ENCODE measurements at places on chromosomes 11 and 22.

- no peak for DNase-seq
These were observed 224.6 kb upstream of the NTM start for GRCh38 chr11:131145791-131146190.

DNA sequence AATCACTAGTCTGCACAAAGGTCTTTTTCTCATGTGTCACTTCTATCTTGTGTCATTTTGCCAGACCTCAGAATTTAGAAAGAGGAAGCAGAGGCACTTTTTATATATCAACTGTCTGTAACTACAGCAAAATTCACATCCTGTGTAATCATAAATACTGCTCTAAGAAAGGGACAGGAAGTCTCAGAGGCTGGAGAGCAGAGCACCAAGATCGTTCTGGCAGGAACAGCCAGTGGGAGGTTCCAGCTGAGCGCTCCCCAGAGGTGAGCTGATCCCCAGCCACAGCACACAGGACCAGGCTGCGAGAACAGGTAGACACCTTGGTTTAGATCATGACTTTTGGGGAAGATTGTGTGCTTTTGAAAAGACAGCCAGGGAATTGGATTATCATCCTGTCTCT, at the start of gene MS4A7:
TSS of gene MS4A7 (plus strand) at position 179 of the 400 bp plus-strand sequence. CDS start 4,610 bp downstream, outside the sequence.
- no peak for DNase-seq

DNA sequence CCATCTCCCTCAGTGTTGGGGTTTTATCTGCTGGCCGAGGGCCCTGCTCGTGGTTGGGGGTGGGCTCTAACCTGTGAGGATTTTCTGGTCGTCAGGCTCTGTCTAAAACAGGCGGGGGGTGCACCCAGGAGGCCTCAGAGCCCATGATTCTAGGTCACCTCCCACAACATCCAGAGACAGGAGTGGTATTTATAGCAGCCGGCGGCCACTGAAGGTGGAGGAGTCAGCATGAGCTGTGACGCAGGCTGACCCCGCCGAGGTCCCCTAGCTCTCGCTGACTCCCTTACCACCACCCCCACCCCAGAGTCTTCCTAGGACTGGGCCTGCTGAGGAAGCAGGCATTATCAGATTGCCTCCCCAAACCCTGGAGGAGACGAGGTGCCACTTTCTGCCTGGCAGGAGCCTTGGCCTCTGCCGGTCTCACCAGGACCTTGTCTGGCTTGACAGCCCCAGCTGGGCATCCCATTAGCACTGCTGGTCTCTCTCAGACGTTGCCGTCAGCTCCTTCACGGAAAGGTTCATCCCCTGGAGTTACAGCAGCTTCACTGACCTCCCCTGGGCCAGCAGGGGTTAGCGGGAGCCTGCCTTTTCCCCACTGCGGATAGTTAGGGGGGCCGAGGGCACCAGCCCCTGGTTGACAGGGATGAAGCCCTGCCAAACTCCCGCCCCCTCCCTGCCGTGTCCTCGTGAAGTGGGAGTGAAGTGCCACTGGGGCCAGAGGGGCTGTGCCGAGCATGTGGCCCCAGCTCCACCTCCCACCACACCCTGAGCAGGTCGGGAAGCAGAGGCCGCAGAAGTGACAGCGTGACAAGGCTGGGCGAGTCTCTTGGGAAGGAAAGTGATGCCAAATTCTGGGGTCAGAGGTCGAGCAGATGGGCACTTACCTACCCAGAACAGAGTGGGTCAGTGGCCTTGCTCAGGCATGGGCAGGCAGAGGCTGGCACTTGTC, 26.5 kb downstream of the DAGLA start:
- DNase-seq: no peak

GRCh38 chr22:36606114-36606513, 77.1 kb upstream of the EIF3D start:
- DNase-seq: no peak

DNA sequence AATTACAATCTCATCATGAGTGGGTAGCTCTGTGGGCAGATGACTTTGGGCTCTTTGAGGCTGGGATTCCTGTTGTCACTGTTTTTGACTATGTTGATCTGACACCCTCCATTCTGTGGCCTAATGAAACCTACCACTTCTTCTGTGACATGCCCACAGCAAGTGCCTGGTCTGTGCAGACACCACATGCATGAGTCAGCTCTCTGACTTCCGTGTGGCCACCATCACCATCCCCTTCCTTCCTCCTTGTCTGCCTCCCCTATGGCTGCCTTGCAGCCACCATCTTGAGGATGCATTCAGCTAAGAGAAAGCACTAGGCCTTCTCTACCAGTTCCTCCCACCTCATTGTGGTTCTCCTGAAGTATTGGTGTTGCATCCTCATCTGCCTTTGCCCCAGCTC, 15.3 kb upstream of the OR10V1 start:
- no peak for DNase-seq

DNA sequence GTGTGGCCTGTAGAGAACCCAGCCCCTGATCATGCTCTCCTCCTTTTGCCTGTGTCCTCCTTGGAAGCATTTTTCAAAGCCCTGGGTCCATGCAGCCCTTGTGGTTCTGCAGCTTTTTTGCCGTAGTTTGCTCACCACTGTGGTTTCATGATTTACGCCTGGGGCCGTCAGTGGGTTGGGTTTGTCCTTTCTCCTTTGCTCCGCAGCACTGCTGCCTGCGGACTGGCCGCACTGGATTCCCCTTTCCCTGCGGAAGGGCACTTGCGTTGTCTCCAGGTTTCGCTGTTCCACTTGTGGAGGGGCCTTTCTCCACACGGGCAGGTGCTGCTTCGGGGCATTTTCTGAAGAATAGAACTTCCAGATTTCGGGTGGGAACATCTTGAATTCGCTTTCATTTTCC, 1260.9 kb downstream of the BRD1 start:
- DNase-seq: no peak

GRCh38 chr11:112811783-112812182, 149.4 kb upstream of the NCAM1 start:
- DNase-seq: no peak

- no peak for DNase-seq
These were observed 27.7 kb upstream of the EIF3M start for GRCh38 chr11:32555895-32556294.

GRCh38 chr22:17866127-17866526, 91.9 kb upstream of the BID start:
- no peak for DNase-seq

DNA sequence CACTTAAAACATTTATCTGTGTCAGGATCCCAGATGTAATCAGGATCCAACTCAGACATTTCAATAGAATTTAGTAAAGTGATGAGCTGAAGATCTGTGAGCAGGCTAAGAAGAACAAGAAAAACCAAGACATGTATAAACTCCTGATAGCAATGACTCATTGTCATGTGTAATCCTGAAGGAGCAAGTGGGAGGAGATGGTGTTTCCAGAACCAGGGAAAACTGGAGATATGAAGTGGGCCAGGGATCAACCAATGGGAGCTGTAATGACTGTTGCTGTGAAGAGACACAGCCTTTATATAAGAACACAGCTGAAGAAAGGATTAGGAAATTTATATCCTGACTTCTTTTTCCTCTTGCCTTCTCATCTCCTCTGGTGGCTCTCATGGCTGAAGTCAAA, 682.5 kb upstream of the ARHGAP42 start:
- no peak for DNase-seq

- no peak for DNase-seq
These were observed 134.7 kb downstream of the TTC17 start for GRCh38 chr11:43493431-43493830.

DNA sequence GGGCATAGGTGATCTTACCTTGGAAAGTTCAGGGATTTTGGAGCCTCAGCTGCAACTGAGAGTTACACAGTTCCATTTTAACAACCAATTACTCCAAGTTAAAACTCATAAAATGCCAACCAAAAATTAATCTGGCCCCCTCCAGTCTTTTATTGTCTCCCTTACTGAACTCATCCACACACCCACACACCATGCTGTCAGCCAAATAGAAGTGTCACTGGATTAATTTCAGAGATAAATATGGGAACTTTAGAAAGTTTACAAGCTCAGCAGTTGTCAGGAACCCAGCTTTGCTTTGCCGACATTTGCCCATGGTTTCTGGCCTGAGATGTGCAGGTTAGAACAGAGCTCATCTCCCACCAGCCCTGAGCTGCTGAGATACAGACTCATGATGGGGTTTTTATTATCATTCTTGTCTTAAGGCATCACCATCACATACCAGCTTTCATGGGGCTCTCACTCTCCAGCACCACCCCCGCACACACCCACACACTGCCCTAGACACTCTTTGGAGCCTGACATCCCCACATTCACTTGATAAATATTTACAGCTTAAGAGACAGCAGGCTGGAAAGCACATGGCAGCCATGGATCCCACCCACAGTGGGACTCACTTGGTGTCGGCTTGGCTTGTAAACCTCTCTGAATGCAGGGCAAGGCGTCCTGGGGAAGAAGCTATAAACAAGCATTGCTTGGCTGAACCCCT, 23.7 kb upstream of the CTR9 start:
- DNase-seq: no peak

- peak; percentile 2 for DNase-seq
These were observed 33.5 kb upstream of the CAT start for GRCh38 chr11:34405079-34405858.

DNA sequence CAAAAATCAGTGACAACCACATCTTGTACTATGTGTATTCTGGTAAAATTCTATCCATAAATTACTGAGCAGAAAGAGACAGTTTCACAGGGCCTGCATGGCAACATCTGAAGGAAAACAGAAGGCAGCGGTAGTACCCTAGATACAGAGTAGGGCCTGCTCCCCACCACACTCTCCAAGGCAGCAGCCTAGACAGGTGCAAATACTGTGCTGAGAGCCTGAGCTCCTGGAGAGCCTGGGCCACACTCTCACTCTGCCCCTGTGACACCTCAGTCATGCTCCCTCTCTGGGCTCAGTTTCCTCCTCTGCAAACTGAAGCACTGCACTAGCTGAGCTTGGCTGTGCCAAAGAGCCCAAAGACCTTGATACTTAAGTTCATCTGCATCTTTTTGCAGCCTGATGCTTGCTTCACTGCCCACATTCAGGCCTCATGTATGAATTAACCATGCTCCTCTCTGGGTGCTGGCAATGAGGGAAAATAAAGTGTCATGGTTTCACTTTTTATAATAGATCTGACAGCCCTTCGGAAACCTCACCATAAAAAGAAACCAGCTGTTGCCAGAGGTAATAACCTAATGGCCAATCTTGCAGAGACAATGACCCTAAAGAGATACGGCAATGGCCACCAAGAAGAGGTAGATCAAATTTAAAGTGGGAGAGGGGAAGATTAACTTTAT, 104.7 kb downstream of the PLEKHA7 start:
- DNase-seq: no peak

DNA sequence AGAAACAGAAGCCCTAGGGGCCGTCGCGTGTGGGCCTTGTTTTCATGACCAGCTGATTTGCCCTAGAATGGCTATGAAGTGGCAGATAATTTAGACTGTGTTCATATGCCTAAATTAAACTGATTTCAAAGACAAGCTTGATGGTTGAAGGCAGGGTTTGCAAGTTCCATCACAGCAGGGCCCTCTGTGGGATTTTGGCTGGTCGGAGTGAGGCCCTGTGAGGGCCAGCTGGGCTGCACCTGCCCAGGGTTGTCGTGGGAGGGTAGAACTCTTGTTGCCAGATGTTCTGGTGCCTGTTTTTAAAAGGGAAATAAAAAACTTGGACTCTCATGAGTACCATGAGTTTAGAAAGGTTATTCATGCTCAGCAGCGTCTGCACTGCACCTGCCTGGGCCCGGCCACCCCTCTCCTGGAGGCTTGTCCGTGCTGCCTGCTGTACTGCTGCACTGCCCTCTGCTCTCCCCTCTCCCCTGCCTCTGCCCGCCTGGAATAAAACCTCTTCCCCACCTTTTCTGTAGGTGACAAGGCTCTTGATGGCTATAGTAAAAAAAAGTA, 44.1 kb downstream of the AP2A2 start:
- DNase-seq: no peak

- no peak for DNase-seq
These were observed 440 bp upstream of the TIMP3 start for GRCh38 chr22:32800994-32801536.

DNA sequence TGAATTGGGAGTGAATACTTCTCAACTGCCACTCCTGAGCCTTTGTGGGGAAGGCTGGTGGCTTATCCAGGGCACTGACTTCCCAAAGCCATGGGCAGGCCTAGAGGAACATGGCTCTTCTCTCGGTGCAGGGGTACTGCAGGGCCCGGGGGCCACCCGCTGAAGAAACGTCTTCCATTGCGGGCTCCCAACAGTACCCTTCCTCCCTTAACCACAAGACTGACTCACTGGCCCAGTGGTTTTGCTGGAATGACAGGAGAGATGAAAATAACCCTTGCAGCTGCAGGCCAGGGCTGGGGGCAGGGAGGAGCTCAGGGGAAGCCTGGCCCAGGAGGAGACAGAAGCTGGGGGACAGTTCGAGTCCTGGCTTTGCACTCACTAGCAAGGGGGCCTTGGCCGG, 13.5 kb downstream of the TXN2 start:
- no peak for DNase-seq

DNA sequence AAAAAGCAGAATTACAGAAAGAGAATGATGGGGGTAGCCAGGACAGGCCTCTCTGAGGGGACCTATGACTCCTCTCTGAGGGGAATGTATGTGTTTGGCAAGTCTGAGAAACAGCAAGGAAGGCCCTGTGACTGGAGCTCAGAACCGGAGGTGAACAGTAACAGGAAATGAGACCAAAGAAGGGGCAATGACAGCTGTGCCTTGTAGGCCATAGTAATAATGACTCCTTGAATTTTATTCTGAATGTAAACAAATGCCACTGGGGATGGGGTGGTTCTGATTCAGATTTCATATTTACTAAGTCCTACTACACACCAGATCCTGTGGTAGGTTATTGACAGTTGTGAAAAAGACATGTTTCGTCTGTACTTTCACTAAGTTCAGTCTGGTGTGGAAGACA, 52.8 kb upstream of the APOA1 start:
- no peak for DNase-seq

- DNase-seq: no peak
These were observed 103.7 kb downstream of the PRR5L start for GRCh38 chr11:36399745-36400144.

- DNase-seq: no peak
These were observed 3.9 kb downstream of the BCR start for GRCh38 chr22:23184100-23184763.

DNA sequence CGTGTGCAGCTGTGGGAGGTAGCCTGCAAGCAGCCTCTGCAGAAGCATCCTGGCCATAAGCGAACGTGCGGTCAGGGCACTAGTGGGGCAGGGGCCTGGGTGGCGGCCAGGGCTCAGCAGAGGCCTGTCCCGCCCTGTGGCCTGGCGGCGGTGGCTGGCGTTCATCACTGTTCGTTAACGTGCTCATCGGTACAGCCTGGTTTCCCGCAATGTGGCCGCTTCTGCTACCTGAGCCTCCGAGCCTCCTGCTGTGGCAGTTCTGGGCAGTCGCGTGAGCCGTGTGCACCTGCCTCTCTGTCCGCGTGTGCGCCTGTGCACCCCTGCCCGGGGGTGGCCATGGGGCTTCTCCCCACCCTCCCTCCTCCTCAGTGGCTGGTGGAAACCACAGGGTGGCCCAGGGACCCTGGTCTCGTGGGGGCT, 117.9 kb downstream of the KCNQ1OT1 start:
- no peak for DNase-seq

GRCh38 chr11:69650832-69651344, 9.9 kb downstream of the CCND1 start:
- no peak for DNase-seq

GRCh38 chr22:43164636-43165035, 13.3 kb downstream of the TSPO start:
- DNase-seq: no peak

- DNase-seq: no peak
These were observed 12.9 kb downstream of the KIAA0930 start for GRCh38 chr22:45227645-45228400.

- no peak for DNase-seq
These were observed 115.5 kb downstream of the TEAD1 start for GRCh38 chr11:12789596-12790215.

- DNase-seq: no peak
These were observed 65.8 kb upstream of the SEPTIN5 start for GRCh38 chr22:19648419-19648929.

- no peak for DNase-seq
These were observed 30.9 kb downstream of the LMO2 start for GRCh38 chr11:33860926-33861325.
